ENCODE measurements at places on chromosomes 1 and 21.
A peak's percentile ranks its signal among the peaks of the same experiment; 100 is the strongest.

DNA sequence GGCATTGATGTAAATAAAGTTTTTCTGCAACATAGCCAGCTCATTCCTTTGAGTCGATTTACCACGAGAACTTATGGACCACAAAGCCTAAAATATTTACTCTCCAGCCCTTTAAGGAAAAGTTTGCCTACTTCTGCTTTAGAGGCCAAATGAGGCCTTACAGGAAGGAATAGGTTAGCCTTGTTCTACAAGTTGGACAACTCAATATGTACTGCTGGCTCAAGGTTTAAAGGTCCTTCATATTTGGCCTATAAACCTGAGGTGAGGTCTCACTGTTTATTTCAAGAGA is 144.5 kb upstream of the DNAH14 start:
- DNase-seq: no peak

DNA sequence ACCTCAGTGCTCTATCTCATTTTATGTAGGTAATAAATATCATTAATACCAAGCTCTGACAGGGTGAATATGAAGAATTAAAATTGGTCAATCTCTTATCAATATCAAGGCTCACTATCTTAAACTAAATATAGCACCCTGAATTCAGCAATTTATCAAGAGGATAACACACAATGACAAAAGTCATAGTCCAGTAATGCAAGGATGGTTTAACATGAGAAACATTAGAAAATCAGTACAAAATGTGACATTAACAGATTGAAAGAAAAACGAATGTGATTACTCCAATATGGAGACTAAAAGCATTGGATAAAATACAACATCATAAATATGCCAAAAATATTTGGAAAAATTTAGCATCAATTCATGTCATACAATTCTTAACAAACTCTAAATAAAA is 53.9 kb downstream of the OBSCN start:
- DNase-seq: no peak

GRCh38 chr1:176954242-176954641 is 210.3 kb downstream of the ASTN1 start:
- no peak for DNase-seq

DNA sequence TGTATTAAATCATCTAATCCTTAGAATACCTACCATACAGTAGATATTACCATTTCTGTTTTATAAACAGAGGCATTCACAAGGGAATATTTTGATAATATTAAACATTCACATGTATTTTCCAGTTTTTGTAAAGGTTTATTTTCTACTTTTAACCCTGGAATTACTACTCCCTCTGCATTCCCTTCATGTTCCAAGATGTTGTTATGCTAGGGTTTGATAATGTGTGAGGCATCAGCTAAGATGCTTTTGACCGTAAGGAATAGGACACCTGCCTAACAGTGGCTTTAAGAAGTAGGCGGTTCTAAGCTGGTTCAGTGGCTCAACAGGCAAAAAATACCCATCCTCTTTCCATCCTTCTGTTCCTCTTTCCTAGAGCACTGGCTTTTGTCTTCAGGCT is 131.9 kb upstream of the USP24 start:
- no peak for DNase-seq

DNA sequence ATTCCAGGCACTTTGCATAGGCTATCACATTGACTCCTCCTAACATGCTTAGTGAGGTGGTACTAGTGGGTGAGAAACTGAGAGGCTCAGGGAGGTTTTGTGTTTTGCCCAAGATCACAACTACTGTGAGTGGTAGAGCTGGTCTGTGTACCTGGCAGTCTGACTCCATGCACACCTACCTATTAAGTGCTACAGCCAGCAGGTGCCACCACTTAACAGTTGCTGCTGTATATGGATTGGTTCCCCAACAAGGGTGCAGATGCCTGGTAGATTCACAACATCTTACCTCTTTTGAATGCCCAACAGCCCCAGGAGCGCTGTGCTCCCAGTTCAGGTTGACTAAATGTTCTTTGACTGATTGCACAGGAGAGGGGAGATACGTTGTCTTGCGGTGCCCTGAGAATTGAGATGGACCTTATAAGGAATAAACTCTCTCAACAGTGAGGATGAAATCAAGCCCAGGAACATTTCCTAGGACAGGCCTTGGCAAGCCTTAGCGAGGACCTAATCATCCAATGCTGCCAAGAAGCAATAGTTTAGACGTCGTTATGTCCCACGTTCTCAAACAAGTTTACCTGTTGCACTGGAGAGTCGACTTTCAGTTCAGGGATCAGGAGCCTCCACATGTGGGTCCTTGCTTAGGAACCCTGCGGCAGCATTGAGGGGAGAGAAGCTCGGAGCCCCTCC is 78.9 kb upstream of the F3 start:
- no peak for DNase-seq

- peak; percentile 2 for DNase-seq
Measured at GRCh38 chr1:240611619-240612480, at the start of gene GREM2. TSS of gene GREM2 (minus strand) at chr1:240612155. CDS start at chr1:240493475, 118,680 bp downstream.

- no peak for DNase-seq
Measured at GRCh38 chr1:14403961-14404645, 194.4 kb upstream of the KAZN start.

- DNase-seq: no peak
Measured at GRCh38 chr1:224300346-224300745, 29.6 kb downstream of the NVL start.

GRCh38 chr1:55337801-55338447 is 122.8 kb upstream of the USP24 start:
- peak; percentile 73 for DNase-seq

DNA sequence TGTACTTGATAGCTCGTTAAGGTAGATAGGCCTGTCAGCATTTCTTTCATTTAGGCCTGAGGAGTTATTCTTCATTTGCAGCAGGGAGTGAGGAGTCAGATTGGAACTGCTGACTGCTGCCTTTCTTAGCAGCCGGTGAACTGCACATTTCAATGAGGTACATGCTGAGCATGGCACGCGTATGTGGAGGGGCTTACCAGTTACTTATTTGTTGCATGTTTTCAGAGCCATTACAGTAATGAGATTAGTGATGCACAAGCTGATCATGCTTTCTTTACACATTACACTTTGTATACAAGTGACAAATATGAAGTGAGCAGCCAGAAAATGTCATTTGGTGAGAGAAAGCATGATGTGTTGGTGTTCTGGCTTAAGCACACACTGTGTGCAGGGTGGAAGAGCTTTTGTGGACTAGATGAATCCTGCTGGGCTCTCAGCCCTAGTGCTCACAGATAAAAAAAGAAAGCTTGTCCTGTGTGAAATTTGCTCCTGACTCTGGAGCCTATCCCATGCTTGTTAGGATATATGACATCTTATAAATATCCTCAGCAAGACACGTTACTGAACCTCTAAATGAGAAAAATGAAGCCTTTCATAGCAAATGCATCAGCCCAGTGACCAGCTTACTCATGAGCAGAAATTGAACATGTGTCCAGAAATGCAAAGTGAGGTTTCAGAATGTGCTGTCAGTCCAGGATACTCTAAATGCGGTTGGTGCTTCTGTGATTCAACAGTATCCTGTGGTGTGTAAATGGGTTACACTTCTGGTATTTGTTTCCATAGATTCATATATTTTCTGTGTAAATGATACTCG is 574.7 kb upstream of the ADGRL2 start:
- DNase-seq: no peak

DNA sequence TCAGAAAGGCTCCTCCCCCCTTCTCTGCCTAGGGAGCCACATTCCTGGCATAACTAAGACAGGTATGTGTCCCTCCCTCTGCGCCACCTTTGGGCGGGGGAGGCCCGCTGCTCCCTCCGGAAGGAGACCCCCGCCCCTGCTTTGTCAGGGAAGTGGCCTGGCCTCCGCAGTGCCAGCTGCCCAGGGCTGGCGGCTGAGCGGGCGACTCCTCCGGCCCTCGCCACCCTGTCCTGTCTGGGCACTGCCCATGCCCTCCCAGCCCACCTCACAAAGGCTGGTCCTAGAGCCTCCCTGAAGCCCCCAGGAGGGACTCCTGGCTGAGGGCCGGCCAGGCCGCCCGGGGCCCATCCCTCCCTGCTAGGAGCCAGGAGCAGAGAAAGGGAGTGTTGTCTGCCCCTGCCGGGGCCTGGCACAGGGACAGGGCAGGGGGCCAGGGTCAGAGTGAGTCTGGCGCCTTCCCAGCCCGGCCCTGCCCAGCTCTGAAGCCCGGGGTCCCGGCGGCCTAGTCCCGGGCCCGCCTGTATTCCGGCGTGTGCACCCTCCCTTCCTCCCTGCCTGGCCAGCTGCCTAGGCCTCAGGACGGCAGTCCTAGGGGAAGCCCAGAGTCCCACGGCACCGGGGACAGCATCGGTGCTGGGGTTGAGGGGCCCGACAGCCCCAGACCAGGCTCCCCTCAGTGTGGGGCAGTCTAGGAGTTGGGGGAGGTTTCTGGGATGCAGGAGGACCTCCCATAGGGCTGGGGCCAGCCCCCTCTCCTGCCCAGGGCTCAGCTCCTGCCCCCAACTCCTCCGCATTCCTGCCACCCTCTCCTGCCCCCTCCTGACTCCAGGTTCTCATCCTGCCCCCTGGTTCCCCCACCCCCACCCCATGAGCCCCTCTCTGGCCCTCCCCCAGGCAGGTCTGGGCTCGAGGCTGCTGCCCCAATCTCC is 5.1 kb downstream of the AGRN start:
- no peak for DNase-seq

All from suppressor macrophage treated with lipopolysaccharide for 1 hour (primary cell).